Metanephros (tissue), 2 donors: ENCODE measurements at places on chromosomes 1 and 21. TPM values are rescaled to one million over a fixed set of nuclear protein-coding genes. Genes with fewer than 3 reads are reported as not detected.

BNIPL gene
- 1.9 TPM for total RNA-seq

RORC gene
- 10.2 TPM for total RNA-seq

AADACL3 gene
- not detected for total RNA-seq

CRABP2 gene
- 17.1 TPM for total RNA-seq

SELP gene
- 6.8 TPM for total RNA-seq

CRP gene
- not detected for total RNA-seq
